ENCODE measurements at places on chromosomes 12 and 14. TPM values are rescaled to one million over a fixed set of nuclear protein-coding genes. Genes with fewer than 3 reads are reported as not detected.

Gene KLRC2
- not detected for polyA plus RNA-seq

Gene RPL10L
- 0.25 TPM for polyA plus RNA-seq

Gene NEUROD4
- polyA plus RNA-seq = not detected

Gene DUSP6
- polyA plus RNA-seq = 51.6 TPM

Gene ZBTB25
- polyA plus RNA-seq = 8.8 TPM

Gene DHRS4L2
- polyA plus RNA-seq = 9.2 TPM

Gene LRRK2
- 4.5 TPM for polyA plus RNA-seq

DNA sequence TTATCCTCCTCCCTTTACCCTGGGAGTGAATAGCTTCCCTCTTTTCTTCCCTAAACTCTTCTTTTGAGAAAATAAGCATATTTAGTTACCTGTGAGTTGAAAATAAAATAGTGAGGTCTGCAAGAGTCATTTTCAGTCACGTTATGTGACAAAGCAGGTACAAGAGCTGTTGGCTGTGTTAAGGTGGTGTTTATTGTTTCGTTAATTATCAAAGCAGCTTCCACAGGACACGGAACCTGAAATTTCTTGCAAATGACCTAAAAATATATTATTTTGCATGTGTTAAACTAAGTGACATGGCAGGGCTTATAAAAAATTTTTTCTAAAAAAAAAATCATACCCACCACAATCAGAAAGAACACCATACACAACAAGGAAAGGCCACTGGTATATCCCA, 8.3 kb downstream of the SLC38A2 start:
- DNase-seq = no peak

GRCh38 chr12:113702276-113702675, 230.6 kb upstream of the LHX5 start:
- no peak for DNase-seq

DNA sequence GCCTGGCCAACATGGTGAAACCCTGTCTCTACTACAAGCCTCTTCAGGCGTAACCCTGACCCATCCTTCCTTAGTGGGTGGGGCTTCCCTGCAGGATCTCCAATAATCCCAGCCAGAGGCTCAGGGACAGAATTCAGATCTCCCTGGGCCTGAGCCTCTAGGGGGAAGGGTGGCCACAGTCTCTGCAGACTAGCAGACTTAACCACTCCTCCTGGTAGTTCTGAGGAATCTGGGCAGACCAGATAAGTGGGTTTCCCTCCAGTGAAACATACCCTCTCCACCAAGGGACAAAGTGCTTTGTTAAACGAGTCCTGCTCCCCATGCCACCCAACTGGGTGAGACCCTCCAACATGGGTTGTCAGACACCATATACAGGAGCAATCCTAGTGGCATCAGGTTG, 36.6 kb upstream of the TRIM9 start:
- DNase-seq = no peak

- no peak for DNase-seq
Observed at GRCh38 chr12:30823156-30823699, 68.5 kb upstream of the CAPRIN2 start.

- DNase-seq = no peak
Observed at GRCh38 chr12:67377541-67377940, 108.4 kb downstream of the CAND1 start.
